ENCODE measurements at places on chromosomes 5 and 9.

DNA sequence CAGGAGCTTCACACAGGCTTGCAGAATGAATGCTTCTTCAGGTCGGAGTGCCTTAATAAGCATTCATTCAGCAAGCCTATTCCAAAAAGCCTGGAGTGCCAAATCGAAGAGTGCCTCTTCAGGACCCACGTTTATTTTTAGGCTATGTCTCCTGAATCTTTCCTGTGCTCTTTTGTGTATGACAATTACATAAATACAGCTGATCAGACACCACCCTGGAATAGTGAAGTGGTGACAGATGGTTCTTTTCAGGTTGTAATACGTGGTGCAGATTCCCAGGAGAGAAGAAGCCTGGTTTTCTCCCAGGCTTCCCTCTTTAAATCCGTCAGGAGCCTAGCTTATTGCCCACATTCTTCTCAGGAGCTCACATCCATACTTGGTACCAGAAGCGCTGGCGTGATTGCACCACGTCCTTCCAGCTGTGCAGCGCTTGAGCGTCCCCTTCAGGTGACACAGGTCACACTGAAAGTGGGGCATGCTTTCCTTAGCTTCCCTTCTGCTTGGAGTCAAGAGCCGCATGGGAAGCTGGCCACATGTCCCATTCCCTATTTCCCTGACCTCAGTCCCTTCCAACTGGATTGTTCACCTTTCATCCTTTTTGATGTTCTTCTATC lies 123.1 kb downstream of the ADCY2 start:
- no peak for DNase-seq

DNA sequence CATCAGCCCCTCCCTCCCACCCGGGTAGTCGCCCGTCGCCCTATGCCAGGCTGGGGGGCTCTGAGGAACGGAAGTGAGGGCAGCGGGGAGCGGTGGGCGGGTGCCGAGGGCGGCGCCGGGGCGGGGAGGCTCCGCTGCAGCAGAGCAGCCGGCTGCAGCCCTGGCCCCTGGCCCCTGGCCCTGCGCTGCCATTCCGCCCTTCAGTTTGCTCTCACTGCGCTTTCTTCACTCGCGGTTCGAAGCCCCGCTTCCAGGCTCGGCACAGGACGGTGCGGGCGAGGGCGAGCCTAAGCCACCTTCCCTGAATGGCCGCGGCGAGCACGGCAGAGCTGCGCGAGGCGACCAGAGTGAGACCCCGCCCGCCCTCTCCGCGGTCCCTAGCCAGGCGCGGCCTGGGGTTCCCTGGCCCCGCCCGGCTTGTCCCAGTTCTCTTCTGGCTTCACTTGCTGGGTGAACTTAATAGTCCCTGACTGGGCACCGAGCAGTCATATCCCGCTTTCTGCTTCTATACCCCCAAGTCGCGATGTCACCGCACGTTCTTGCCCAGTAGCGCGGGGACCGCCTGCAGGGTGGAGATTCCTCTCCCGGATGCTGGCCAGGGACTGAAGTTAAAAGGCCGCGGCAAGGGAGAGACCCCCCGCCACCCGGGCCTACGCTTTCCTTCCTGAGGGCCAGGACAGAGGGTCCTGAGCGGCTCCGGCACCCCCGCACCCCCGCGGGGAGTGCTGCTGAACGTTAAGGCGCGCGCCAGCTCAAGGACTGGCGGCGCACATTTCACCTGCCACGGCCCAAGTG lies 623 bp upstream of the TRIM36 start:
- no peak for DNase-seq

DNA sequence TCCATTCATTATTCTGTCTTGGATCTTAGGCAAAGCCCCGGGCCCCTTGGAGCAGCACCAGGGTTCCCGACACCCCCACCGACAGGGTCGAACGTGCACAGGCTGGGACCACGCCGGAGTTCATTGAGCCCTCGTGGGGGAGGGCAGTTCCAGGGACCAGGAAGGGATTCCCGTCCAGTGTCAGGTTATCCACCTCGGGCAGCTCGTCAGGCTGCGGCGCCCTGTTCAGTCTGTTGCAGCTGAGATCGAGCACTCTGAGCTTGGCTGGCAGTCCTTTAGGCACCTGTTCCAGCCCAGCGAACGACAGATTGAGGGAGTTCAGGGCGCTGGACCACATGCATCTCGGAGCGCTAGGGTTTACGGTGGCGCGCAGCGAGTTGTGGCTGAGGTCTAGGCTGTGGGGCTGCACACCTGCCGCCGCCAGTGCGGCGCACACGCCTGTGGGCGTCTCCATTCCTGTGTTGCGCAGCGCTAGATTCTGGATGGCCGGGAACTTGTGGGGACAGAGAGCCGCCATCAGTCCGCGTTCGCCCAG lies 1.1 kb downstream of the CD14 start:
- no peak for DNase-seq

DNA sequence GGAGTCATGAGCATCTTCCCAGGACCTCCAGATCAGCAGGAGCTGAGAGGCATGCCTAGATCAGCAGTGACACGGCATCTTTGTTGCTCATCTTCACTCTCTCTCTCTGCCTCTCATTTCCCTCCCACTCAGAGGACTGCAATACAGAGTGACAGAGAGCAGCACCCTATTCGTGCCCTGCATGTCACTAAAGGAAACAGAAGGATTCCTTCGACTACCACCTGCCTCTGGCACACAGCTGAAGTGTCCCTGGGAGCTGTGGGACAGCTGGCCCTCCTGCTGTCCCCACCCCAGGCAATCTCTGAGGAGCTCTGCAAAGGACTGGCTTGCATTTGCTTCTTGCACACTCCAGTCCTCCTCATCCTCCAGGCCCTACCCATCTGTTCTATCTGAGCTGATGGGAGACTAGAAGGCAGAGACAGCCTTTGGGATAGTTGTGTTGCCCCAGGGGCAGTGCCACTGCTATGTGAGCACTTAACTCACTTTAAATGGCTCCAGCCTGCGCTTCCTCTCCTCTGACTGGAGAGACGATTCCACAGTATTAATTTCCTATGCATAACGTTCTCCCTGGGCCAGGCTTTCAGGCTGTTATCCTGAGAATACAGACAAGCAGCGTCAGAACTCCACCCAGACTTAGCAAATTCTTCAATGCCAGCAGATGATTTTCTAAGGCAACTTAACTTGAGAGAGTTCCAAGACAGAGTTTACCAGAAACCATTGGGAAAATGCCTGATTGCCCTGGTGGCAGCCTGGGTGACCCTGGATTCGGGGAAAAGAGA lies 167.6 kb upstream of the MAP1B start:
- no peak for DNase-seq
